ENCODE measurements at places on chromosomes 1 and 21.

GRCh38 chr1:168932539-168932938 is 174.0 kb upstream of the ATP1B1 start:
- no peaks in the 10 kb centered on the region for H3K4me1 ChIP-seq
- no peak for DNase-seq
- no peak overlapping the region for H3K4me3 ChIP-seq
- no peaks in the 10 kb centered on the region for H3K36me3 ChIP-seq
- no peaks in the 10 kb centered on the region for H3K27me3 ChIP-seq

- no peaks in the 10 kb centered on the region for H3K4me1 ChIP-seq
- no peaks in the 10 kb centered on the region for H3K36me3 ChIP-seq
- no peak overlapping the region for H3K27ac ChIP-seq
Measured at GRCh38 chr1:66435541-66435940, 98.4 kb upstream of the SGIP1 start.

DNA sequence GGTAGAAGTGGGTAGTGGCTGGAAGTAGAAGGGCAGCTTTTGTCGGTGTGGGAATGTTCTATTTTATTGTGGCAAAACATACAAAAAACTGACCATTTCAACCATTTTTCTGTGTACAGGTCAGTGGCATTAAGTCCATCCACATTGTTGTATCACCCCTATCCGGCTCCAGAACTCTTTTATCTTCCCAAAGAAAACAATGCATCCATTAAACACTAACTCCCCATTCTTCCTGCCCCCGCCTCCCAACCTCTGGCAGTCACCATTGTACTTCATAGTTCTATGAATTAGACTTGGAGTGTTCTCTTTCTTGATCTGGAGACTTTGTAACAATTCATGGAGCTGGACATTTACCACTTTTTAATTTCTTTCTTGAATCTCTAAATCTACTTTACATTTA is 55.7 kb downstream of the DEGS1 start:
- H3K36me3 ChIP-seq = no peaks in the 10 kb centered on the region
- no peaks in the 10 kb centered on the region for H3K27me3 ChIP-seq
- H3K4me3 ChIP-seq = no peak overlapping the region
- no peak for DNase-seq

DNA sequence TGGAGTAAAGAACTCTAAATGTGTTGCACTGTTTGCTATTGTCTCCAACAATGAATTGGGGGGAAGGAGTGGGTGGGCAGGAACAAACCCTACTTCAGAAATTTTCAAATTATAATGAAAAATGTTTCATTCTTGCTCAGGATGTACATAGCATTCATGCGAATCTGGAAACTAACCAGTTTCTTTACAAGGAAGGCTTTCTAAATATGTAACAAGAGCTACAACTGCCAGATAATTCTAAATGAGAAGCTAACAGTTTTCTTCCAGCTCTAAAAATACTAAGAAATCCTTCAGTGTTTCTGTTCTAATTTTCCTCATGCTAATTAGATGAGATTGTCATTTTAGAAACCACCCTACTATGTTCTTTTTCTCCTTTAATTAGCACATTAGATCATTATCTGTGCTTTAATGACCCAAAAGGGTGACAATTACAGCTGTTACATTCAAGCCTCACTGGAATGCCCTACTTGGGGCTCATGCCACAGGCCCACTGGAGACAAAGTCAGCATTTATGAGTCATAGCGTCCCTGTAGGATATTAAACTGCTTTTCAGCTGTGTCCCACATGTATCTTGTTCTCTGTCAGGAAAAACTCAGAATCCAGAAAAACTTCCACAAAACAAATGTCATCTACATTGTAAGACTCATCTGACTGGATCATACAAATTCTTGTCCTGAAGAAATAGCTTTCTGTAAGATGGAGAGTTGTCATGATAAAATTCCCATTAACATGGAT is 804.6 kb upstream of the CXADR start:
- H3K4me1 ChIP-seq = peaks cover 10% of the 10 kb centered on the region
- H3K4me3 ChIP-seq = no peak overlapping the region
- no peak for DNase-seq
- no peaks in the 10 kb centered on the region for H3K27me3 ChIP-seq
- no peak overlapping the region for H3K27ac ChIP-seq

GRCh38 chr1:10209590-10209904 is 823 bp upstream of the KIF1B start:
- no peaks in the 10 kb centered on the region for H3K27me3 ChIP-seq
- no peaks in the 10 kb centered on the region for H3K36me3 ChIP-seq
- peak overlapping the region; percentile 88 for H3K27ac ChIP-seq

GRCh38 chr1:246875041-246876026 is 56.4 kb downstream of the AHCTF1 start:
- peaks cover 11% of the 10 kb centered on the region for H3K4me1 ChIP-seq
- no peak for DNase-seq
- peak overlapping the region; percentile 33 for H3K27ac ChIP-seq
- no peak overlapping the region for H3K4me3 ChIP-seq
- H3K36me3 ChIP-seq = no peaks in the 10 kb centered on the region

GRCh38 chr1:2234762-2235113 is 6.6 kb downstream of the SKI start:
- H3K4me1 ChIP-seq = no peaks in the 10 kb centered on the region
- H3K27ac ChIP-seq = no peak overlapping the region
- no peaks in the 10 kb centered on the region for H3K36me3 ChIP-seq
- H3K4me3 ChIP-seq = no peak overlapping the region

- H3K27me3 ChIP-seq = no peaks in the 10 kb centered on the region
- H3K27ac ChIP-seq = no peak overlapping the region
- H3K4me3 ChIP-seq = no peak overlapping the region
- H3K4me1 ChIP-seq = no peaks in the 10 kb centered on the region
- H3K36me3 ChIP-seq = peaks cover 1% of the 10 kb centered on the region
- DNase-seq = no peak
Measured at GRCh38 chr1:46708121-46708520, 10.8 kb downstream of the EFCAB14 start.

GRCh38 chr1:226659136-226659535 is 79.9 kb downstream of the ITPKB start:
- H3K27me3 ChIP-seq = no peaks in the 10 kb centered on the region
- H3K36me3 ChIP-seq = no peaks in the 10 kb centered on the region
- DNase-seq = no peak
- H3K4me1 ChIP-seq = peaks cover 22% of the 10 kb centered on the region
- no peak overlapping the region for H3K4me3 ChIP-seq

DNA sequence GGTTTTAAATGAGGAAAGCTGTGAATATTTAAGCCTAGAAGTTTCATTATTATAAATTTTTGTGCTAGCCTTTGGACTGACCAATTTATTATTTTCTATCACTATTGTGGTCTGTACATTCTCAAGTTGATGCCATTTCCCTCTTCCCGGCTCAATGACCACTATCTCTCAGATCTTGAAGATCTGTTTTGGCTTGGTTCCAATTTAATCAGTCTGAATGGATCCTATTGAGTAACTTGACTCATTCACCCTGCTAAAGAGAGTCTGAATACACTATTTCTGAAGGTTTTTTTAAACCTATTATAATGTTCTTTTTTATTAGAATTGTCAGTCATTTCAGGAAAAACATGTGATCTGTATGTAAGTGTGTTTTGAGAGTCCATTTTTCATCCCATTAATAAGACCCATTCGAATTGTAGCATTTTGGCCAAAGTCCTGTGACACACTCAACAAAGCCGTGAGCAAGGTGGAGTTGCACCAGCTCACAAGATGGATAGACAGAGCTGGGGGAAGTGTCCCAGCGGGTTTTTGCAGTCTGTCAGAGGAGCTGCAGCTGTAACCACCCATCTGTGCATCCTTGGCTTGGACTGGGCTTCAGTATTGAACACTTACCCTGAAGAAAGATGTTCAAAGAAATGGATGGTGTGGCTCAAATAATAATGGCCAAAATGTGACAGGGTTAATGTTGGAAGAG is 145.6 kb downstream of the NFIA start:
- H3K4me1 ChIP-seq = no peaks in the 10 kb centered on the region
- no peak for DNase-seq
- H3K27ac ChIP-seq = no peak overlapping the region

GRCh38 chr1:45493116-45493697 is 2.2 kb upstream of the TESK2 start:
- H3K27me3 ChIP-seq = no peaks in the 10 kb centered on the region
- H3K27ac ChIP-seq = no peak overlapping the region
- H3K4me3 ChIP-seq = no peak overlapping the region
- peak; percentile 52 for DNase-seq
- no peaks in the 10 kb centered on the region for H3K4me1 ChIP-seq

DNA sequence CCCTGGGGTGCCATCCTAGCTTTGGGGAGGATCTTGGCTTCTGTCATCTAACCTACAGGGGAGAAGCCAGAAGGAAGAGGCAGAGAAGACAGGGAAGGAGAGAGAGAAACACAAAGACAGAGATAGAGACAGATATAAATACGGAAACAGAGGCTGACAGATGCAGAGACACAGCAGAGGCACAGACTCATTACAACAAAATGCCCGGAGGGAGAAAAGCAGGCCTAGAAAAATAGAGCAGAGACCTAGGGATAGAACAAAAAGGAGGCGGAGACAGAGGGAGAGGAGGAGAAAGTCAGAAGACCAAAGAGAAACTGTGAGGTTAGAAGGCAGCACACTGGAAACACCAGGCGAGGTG is 1.9 kb downstream of the PEAR1 start:
- H3K27me3 ChIP-seq = no peaks in the 10 kb centered on the region
- H3K27ac ChIP-seq = peak overlapping the region; percentile 69
- H3K4me1 ChIP-seq = peaks cover 42% of the 10 kb centered on the region
- H3K36me3 ChIP-seq = no peaks in the 10 kb centered on the region
- DNase-seq = no peak

DNA sequence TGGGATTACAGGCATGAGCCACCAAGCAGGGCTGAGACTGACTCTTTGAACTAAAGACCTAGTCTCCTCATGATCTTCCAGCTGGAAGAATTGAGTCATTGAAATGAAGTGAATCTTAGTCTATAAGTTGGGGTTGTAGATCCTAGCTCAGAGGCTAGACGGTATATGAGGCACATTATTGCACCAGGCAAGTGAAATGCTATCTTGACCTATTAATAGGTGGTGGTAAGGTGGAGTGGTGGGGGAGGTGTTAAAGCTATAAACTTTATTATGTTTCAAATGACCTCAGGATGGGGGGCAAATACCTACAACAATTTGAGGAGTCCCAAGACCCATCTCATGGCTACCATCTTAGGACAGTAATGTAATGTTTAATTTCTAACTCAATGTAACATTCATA is 36.8 kb upstream of the SLC16A1 start:
- H3K4me1 ChIP-seq = no peaks in the 10 kb centered on the region
- no peaks in the 10 kb centered on the region for H3K27me3 ChIP-seq
- H3K4me3 ChIP-seq = no peak overlapping the region

- H3K36me3 ChIP-seq = no peaks in the 10 kb centered on the region
- no peaks in the 10 kb centered on the region for H3K27me3 ChIP-seq
- peaks cover 34% of the 10 kb centered on the region for H3K4me1 ChIP-seq
- DNase-seq = no peak
Measured at GRCh38 chr1:184060316-184060715, 8.8 kb downstream of the TSEN15 start.

DNA sequence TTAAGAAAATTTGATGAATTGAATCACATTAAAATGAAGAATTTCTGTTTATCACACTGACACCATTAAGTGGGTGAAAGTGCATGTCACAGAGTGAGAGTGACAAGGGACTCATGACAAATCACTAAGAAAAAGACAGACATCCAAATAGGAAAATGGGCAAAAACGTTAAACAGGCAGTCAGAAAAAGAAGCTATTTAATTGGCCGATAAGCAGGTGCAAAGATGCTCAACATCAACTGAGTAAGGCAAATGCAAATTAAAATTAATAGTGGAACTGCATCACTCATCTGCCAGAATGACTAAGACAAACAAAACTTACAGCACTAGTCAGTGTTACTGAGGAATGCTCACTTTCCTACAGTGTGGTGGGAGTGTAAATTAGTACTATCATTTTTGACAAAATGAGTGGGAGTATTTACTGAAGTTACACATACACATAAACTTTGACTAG is 39.2 kb upstream of the RUNX1 start:
- no peaks in the 10 kb centered on the region for H3K36me3 ChIP-seq
- no peak overlapping the region for H3K27ac ChIP-seq
- H3K4me3 ChIP-seq = no peak overlapping the region
- DNase-seq = no peak
- H3K27me3 ChIP-seq = no peaks in the 10 kb centered on the region

DNA sequence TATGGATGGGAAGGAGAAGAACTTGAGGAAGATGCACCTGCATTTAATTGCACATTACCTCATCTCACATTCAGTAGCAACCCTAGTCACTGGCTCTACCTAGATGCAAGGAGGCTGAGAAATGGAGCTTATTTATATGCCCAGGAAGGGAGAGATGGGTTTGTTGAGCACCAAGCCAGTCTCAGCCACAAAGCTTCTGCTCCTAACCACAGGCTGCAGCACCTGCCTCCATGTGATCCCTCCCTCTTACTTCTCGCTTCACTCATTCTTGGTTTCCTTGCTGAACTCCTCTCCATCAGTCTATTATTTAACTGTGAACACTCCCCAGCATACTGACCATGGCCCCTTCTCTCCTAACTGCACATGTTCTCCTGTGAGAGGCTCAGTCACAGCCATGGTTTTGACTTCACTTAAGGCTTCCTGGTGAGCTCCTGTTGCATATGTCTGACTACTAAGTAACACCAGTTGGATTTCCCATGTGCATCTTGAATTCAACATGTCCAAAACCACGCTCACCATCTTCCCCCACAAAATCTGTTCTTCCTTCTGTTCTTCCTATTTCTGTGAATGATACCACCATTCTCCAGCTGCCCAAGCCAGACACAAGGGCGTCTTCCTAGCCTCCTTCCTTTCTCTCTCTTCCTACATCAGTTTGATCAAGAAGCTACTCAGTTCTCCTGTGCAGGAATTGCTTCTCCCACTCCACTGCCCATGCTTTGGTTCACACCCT is 139.8 kb downstream of the AK5 start:
- H3K36me3 ChIP-seq = no peaks in the 10 kb centered on the region
- no peaks in the 10 kb centered on the region for H3K27me3 ChIP-seq
- H3K4me3 ChIP-seq = no peak overlapping the region
- H3K27ac ChIP-seq = no peak overlapping the region
- no peaks in the 10 kb centered on the region for H3K4me1 ChIP-seq
- DNase-seq = no peak

DNA sequence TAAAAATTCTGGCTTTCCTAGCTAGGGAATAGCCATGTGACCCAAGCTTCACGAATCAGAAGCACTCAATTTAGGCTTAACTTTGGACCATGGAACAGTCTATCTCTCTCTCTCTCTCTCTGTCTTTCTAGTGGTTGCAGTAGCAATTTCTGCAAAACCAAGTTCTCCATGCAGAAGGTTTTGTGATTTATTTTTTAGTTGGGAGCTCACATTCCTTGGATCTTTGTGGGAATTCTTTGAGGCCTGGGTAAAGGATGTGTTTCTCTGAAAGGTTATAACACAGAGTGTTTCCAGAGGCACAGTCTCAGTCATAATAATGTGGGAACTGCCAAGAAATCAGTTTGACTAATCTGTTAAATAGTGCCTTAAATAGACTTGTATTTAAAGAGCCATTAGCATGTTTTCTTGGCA is 112.3 kb upstream of the COL11A1 start:
- H3K27ac ChIP-seq = no peak overlapping the region
- DNase-seq = no peak
- H3K4me3 ChIP-seq = no peak overlapping the region
- no peaks in the 10 kb centered on the region for H3K4me1 ChIP-seq
- no peaks in the 10 kb centered on the region for H3K36me3 ChIP-seq

- H3K36me3 ChIP-seq = no peaks in the 10 kb centered on the region
- peak; percentile 41 for DNase-seq
- no peak overlapping the region for H3K27ac ChIP-seq
- peaks cover 5% of the 10 kb centered on the region for H3K4me1 ChIP-seq
Measured at GRCh38 chr21:16587141-16587581, 857.4 kb downstream of the USP25 start.

- no peaks in the 10 kb centered on the region for H3K4me1 ChIP-seq
- H3K27ac ChIP-seq = no peak overlapping the region
- H3K4me3 ChIP-seq = no peak overlapping the region
- no peaks in the 10 kb centered on the region for H3K36me3 ChIP-seq
- H3K27me3 ChIP-seq = no peaks in the 10 kb centered on the region
Measured at GRCh38 chr1:185453496-185454192, 136.6 kb upstream of the IVNS1ABP start.

Data from Caco-2 (cell line).